Lung microvascular endothelial cell (primary cell): ENCODE measurements at places on chromosomes 3 and 15. TPM values are rescaled to one million over a fixed set of nuclear protein-coding genes. Genes with fewer than 3 reads are reported as not detected.
A peak's percentile ranks its signal among the peaks of the same experiment; 100 is the strongest.

DNA sequence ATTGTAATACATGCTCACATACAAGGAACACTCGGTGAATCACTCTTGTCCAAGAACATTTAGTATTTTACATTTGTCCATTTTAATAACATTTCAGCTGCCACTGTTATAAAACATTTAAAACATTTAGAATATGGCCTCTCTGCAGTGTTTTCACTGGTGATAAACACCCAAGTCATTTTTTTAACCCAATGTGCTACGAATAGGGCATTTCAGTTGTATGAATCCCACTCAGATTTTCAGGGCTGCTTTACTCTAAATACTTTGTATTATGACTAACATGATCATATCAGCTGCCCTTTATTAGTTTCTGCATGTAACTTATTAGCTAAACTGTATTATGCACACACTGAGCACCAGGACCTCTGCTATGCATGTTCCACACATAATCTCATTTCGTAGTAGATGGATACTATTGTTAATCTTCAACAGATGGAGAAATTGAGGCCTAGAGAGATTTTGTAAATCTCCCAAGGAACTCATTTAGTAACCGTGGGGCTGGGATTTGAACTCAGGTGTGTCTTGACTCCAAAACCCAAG is 148.6 kb upstream of the CDIN1 start:
- DNase-seq, result no peak

GRCh38 chr3:140453750-140454149 is 224.1 kb upstream of the TRIM42 start:
- no peak for DNase-seq

GRCh38 chr3:150303768-150304167 is 104.3 kb upstream of the TSC22D2 start:
- no peak for DNase-seq

DNA sequence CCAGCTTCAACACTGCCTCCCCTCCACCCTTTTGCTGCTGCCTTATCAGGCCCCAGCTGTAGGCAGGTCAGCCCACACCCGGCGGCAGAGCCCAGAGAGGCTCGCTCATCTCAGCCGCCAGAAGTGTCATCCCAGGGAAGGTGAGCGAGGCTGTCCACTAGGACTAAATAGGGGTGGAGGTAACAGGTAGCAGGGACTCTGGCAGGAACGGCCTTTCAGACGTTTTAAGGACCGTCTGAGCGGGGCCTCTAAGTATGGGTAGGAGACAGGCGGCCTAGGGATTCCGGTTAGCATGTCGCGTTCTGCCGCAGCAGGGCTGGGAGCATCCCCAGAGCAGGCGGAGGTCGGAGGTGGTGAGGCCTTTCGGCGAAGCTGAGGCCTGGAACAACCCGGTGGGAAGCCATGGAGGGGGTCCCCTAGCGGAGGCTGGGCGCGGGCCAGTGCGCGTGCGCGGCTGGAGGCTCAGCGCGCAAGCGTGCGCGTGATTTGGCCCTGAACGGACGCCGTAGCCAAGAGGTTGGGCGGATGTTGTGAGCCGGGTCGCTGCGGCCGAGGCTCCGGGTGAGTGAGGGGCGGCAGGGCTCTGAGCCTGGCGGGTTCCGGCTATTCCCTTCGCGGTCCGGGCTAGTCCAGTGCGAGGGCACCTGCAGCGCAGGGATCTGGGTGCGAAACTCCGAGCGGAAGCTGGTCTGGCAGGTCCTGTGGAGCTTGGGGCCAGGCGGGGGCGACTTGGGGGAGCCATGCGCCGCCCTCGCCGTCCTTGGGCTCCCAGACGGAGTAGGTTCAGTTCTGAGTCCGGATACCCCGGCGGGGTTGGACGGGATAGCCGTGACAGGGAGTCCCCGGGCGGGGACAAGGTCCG is at the start of the genes MST1 and RNF123:
MST1 (minus strand) TSS at position 429 of the 862 bp plus-strand sequence. CDS start 783 bp downstream, outside the sequence.
RNF123 (plus strand) TSS at position 512 of the 862 bp plus-strand sequence. CDS start 1,609 bp downstream, outside the sequence.
- peak; percentile 93 for DNase-seq

DNA sequence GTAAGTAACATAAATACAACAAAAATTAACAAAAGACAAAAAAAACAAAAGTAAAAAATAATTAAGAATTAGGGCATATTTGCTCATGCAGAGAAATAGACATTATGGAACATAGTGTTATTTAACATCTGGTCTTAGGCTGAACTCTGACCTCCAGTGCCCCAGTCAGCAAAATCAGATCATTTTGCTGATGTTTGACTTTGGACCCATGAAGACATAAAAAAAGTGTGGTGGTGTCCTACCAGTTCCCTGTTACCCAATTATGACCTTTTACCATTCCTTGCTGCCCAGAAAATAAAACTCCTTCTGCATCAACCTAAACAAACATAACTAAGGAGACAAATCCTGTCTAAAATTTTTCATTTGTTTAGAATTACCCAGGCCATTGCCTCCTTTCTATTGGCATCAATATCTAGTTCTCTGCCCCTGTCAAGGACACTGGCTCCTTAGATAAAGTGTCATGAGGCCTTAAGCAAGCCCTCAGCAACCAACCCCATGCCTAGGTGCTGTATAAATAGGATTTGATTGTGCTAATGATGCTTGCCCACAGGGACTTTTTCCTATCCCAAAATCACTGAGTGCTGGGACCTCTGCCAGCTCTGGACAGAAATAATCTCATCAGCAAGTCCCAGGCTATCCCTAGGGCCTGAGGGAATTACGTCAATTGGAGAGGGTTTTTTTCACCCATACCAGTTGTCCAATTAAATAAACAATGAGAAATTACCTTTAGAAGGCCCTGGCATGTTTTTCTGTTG is 334.5 kb upstream of the UMPS start:
- DNase-seq, result no peak

- DNase-seq, result no peak
Observed at GRCh38 chr3:157067114-157067513, 92.8 kb downstream of the CCNL1 start.

GRCh38 chr3:15535732-15536131 is 14.2 kb upstream of the COLQ start:
- no peak for DNase-seq

- DNase-seq, result no peak
Observed at GRCh38 chr15:67091980-67092677, 26.7 kb downstream of the SMAD3 start.

DNA sequence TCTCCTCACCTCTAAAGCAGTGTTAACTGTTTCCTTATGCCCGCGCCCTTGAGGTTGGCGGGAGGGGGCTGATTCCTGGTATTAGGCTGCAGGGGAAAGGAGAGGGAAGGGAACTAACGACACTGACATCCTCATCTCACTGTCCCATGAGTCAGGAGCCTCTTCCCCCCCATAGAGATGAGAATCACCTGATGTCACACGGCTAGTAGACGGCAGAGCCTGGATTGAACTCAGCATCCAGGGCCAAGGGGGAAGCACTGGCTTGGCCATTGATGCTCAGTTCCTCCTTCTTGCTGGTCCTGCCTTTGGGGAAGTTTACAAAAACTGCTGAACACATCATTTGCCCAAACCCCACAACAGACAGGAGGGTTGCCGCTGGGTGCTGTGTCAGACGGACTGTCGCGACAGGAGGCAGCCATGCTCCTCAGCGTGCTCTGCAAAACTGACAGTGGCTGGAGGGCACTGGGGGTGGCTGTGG is 38.5 kb downstream of the IDH2 start:
- DNase-seq, result no peak

DNA sequence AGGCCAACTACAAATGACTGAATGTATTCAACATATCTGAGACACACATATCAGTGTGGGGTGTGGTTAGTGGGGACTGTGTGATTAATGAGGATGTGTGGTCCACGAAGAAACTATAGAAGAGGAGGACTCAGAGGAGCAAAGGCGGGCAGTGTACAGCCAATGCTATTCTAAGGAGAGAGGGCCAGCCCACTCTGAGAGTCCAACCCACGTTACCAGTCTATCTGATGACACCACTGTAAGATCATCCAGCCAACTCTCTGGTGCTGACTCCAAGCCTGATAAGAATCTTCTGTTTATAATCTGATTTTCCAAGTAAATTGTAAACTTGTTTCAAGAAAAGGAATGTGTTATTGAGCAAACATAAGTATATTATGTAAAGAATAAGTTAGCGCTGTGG is 47.2 kb downstream of the MCF2L2 start:
- DNase-seq, result peak; percentile 71

DNA sequence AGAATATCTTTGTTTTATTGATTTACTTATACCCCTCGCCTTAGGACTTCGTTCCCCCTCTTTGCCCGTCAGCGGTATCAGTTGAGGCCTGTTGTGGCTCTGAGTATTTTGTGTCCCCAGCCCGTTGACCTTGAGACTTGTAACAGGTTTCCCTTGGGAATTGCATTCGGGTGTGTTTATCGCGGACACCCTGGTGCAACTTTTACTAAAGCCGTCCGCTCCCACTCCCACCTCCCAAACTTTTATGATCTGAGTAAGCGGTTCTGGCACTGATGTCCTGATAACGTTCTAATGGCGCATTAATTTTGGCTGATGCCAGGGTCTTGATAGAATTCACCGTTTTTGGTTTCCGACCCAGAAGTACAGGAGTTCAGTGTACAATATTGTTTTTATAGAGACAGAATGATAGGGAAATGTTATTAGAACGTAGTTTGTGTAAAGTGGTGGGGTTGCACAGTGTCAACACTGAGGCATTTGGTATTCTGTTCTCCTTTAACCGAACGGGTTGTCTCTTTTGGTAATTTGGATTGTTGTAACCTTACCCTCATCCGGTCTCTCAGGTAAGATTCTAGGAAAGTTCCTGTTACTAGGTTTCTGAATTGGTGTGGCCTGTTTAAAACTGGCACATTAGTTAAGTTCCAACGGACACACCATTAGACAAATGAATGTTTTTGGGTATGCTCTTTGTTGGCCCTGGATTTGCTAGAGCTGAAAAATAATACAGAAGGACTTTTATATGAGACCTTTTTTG is 47.8 kb downstream of the OIP5 start:
- peak; percentile 21 for DNase-seq

- no peak for DNase-seq
Observed at GRCh38 chr15:68173119-68173518, 32.0 kb downstream of the CALML4 start.

- peak; percentile 81 for DNase-seq
Observed at GRCh38 chr3:112519424-112520001, 20.2 kb upstream of the BTLA start.

DNA sequence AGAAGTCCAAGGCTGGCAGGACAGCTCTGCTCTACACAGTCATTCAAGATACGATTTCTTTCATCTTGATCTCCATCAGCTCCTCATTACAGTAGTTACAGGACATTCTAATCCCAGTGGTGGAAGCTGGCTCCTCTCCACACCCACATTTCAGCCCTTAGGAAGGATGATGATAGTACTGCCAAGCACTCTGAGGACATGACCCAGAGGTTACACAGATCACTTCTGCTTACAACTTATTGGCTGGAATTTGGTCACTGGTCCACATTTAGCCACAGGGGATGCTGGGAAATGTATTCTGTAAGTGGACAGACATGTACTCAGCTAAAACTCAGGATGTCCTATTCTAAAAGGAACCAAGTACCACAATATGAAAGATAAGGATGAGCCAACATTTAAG is 77.1 kb downstream of the IQCH start:
- no peak for DNase-seq

DNA sequence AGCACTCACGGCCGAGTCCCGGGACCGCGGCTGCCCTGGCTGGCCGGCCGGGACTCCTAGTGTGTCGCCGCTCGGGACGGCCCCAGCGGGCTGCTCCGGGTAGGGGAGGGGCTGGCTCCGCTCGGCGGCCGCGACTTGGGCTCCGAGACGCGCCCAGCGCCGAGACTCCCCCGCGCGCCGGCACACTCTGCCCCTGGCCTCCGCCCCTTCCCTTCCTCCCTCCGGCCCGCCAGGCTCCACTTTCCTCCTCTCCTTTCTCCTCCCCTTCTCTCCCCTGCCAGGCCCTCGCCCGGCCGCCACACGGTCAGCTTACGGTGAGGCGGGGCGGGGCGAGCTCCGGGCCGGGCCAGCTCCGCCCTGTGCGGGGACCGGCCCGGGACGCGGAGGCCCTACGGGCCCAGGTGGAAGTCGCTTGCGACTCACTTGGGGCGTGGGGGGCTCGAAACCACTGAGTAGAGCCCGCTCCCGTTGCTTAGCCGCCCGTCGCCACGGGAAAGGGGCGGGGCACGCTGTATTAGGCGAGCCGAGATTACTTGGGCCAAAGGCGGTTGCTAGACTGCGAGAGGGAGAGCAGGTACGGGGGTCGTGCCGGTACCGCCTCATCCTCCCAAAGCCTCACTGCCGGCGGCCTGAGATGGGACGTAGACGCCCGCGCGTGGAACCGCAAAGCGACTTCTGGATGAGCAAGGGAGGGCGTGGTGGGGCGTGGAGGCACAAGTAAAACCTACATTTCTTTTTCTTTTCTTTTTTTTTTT is at the start of gene ITGB5:
ITGB5 (minus strand) TSS at position 189 of the 755 bp plus-strand sequence. CDS start 365 bp downstream, outside the sequence.
- peak; percentile 51 for DNase-seq

- DNase-seq, result peak; percentile 57
Observed at GRCh38 chr15:97547381-97547780, 413.1 kb upstream of the ARRDC4 start.

DNA sequence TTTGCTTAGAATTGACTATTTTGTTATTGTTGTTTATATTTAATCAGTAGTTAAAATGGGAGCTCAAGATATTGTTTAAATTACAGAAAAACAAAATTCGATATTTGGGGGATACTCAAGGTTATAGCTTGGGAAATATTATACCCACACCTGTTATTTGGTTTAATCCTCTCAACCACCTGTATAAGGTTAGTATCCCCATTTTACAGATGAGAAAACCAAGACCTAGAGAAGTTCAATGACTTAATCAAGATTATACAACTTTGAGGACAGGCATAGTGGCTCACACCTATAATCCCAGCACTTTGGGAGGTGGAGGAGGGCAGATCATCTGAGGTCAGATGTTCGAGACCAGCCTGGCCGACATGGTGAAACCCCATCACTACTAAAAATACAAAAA is 39.8 kb upstream of the CA12 start:
- DNase-seq, result no peak

DNA sequence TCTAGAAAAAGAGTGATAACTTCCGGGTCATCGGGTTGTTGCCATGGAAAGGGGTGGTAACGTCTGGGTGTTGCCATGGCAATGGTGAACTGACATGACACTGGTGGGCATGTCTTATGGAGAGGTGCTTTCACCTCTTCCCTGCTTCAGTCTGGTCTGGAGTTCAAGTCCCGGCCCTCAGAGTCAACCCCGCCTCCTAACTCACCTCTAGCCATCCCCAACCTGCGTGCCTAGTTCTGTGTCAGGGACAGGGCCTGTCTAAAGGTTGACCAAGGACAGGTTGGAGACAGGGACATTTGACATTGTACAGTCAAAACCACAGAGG is 96.0 kb downstream of the LSM3 start:
- no peak for DNase-seq

C3orf85 gene
- total RNA-seq, result not detected in 2 replicates

CCR3 gene
- not detected in 2 replicates for total RNA-seq

LYZL4 gene
- total RNA-seq, result not detected in 2 replicates

WNT7A gene
- total RNA-seq, result not detected in 2 replicates

GOLGA8M gene
- total RNA-seq, result 0.22 and 0.60 TPM in 2 replicates

TRPM1 gene
- 0.20 TPM in 1 of 2 replicates, not detected in the other for total RNA-seq

CXCR6 gene
- not detected in 2 replicates for total RNA-seq
